ENCODE measurements at places on chromosomes 11 and 22.

DNA sequence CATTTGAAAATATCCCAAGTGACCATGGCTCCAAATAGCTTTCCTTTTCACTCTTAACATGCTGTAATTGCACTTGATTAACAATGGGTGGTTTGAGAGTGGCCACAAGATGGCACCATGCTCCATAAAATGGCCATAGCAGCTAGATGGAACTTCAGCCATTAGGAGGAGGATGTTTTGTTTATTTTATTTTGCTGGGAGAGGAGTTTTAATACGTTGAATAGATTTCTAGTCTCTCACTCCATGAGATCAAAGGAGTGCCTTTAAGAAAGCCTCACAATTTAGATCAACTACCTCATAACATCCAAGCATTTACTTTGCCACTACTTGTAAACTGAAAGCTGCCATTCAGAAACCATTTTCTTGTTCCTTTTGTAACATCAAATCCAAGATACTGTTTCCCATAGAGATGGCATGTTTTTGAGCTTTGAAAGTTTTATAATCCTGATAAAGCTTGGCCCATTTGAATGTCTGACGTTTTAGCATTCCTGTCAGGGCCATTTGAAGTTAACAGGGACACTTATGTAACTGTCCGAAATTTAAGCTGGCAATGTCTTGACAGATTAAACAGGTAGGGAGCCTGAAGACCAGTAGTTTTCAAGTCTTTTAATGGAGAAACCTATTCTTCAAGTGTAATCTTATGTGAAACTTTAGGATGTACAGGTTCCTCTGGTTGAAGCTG lies 4.7 kb downstream of the FEN1 start:
- DNase-seq = peak; percentile 41

DNA sequence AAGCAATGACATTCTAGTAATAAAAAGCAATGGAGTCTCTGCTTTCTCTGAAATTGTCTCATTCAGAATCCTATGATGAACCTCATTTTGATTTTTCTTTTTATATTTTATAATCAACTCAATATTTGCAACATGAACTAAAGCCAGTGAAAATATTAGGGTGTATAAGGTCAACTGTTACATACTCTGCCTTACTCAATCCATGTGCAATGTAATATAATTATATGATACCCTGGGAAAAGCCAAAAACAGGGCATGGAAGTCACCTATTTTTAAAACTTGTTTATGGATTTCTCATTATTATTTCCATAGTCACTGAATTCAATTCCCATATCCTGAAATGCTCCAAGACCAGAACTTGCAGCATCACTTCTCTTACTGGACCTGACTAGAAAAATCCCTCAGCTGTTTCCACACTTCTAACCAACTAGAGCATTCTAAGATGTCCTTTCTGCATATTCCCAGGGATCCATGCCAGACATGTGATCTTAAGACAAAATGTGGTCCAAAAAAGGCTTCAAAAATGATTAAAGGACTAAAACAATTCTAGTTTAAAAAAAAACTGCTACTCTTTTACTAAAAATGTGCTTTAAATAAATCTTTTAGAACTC lies 97.3 kb downstream of the GUCY1A2 start:
- DNase-seq = no peak

- no peak for DNase-seq
Observed at GRCh38 chr11:82775736-82776346, 42.2 kb upstream of the FAM181B start.

DNA sequence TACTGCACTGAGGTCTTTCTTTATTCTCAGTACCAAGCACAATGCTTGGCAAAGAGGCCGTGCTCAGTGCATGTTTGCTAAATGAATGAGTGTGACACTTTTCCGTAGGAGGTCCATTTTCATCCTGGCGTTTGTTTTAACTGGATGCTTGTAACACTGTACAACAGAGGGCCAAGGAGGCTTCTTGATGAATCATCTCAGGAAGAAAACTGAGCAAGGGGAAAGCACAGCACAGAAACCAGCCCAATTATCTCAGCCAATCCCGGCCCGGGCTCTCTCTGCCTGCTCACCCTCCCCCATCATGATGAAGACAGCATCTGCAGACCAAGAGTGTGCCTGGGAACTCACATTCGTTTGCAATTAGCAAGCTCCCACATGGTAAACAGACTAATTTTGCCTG lies 570.3 kb downstream of the OPCML start:
- no peak for DNase-seq

GRCh38 chr11:2088746-2089535 lies 50.2 kb downstream of the IGF2 start:
- no peak for DNase-seq

DNA sequence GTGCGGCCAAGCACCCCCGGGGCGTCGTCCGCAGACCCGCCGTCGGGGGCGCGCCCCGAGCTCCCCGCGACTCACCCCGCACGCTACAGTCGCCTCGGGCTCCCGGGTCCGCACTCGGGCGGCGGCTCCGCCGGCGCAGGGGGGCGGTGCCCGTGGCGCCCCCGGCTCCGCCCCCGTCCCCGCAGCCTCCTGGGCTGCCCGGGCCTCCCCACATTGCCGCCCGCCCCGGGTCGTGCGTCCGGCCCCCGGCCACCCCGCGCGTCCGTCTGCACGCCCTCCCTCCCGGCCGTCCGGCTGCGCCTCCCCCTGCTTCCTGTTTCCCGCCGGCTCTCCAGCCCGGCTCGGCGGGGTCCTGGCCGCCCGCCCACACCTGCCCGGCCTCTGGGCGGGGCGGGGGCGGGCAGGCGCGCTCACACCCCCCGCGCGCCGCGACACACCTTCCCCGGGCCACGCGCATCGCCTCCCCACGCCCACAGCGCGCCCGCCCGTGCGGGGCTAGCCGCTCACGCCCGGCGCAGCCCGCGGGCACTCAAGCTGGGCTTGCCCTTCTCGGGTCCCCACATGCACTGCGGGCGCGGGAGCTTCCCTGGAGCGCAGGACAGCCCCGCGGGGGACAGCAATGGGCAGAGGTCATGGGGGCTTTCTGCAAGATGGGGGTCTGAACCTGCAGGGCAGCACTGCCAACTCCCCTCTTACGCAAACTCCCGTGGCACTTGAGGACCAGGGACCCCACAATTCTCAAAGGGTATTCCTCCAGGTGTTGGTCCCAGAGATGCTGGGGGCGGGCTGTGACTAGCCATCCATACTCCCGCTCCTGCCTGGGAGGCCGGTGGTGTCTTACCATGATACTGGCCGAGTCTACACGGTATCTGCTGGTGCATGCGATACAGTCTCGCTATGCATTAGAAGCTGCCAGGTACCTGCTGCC lies at the start of gene CARD10:
CARD10 (minus strand) TSS at position 148 of the 928 bp plus-strand sequence. CDS start 215 bp downstream, outside the sequence.
- DNase-seq = no peak

GRCh38 chr22:32583921-32584335 lies 109.3 kb downstream of the FBXO7 start:
- DNase-seq = no peak

- DNase-seq = no peak
Observed at GRCh38 chr11:95451261-95451660, 220.3 kb upstream of the SESN3 start.

DNA sequence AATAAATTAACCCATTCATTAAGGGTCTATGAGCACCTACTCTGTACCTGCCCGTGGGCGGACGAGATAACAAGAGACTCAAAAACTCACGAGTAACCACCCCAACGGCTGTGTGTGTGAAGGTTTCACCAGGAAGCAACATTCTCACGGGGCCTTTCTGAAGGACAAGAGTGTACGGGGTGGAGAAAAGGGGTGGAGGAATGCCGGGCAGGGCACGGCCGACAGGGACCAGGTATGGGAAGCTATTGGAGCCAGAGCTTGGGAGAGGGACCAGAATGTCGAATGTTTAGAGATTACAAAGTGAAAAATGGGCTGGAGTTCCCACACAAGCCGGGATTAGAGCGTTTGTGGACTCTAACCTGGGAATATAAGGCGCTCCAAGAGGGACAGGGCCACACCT lies 1.6 kb downstream of the KMT5B start:
- no peak for DNase-seq

- DNase-seq = no peak
Observed at GRCh38 chr11:46363031-46363407, 15.8 kb downstream of the DGKZ start.

DNA sequence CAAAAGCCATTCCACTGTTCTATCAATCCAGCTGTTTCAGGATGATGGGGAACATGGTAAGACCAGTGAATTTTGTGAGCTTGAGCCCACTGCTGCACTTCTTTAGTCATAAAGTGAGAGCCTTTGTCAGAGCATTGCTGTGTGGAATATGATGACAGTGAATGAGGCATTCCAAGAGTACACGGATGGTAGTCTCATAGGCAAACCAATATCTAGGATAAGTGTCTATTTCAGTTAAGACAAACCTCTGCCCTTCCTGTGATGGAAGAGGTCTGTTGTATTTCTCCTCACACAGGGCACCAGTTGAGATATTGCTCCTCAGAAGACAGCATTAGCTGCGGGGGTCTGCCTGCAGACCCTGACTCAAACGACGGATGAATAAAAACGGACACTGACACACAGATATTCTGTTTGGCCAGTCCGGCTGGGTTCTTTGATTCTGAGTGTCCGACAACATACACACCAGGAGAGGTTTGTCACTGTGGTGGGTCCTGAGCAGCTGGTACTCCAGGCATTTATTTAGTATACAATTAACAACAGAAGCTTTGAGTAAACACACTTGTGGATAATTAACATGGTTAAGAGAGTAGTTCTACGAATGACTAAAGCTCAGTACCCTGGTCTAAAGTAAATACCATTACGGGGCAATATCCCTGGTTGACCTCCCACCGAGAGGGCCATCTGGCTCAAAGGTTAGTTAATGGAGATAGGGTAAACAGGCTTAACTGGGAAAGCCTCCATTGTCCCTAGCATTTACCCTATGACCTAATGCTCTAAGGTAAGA lies 121.7 kb downstream of the ZNF280B start:
- no peak for DNase-seq

Measured in stimulated activated CD4-positive, alpha-beta T cell treated with anti-CD3 and anti-CD28 coated beads, TNF-alpha, amount 100 ng/mL, for 4 hours (primary cell).